Esophagus mucosa (tissue), 1 donor: ENCODE measurements at places on chromosomes 11 and 22.

DNA sequence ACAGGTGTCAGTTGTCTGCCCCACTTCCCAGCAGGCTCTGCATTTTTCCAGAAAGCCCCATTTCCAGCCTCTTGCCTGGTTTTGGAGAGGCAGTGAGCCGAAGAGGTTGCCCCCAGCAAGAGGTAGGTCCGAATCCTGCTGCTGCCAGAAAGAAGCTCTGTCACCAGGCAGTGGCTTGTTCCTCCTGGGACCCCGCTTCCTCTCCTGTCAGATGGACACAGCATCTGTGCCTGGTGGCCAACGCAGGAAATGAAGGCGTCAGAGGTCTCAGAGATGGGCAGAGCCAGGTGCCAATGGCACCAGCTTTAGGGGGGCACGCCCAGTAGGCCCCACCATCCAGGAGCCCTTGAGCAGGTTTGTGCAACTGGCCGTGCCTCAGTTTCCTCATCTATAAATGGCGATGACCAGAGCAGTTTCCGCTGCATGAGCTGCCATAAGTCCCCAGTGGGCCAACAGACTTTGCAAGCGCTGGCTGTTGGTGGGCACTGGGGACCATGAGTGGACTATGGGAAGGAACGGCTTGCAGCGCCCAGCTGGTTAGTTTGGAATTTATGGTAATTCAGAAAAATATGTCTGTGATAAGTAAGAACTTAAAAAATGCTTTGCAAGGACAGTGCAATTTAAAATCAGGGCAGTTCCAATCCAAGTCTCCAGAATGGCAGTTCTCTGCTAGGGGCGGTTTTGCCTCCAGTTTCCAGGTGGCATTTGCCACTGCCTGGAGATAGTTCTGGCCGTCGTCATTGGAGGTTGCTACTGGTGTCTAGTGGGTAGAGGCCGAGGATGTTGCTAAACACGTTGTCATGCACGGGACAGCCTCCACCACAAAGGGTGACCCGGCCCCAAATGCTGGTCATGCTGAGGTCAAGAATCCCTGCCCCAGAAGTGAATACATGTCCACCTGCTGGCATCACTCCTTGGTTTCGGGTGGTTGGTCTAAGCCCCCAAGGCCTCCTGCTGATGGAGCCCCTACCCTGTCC is 2.3 kb upstream of the OSBPL5 start:
- ATAC-seq, result no peak

DNA sequence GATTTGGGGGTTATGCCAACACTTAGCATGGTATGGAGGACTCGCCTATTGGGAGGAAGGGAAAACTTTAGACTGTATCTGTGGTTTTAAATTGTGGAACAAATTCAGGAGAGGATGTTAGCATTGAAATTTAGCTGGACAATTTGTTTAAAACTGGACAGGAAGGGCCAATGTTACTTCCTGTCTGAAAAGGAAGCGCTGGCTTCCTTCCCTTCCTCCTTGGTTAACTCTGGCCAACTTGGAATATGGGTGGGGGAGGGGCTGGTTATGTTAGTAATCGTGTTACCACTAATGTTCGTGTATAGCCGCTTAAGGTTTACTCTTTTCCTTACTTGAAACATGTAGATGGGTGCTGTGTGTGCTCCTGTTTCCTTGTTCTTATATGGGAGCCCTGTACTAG is 13.9 kb downstream of the CTNND1 start:
- ATAC-seq, result no peak

- ATAC-seq, result no peak
Observed at GRCh38 chr11:24093375-24093774, 403.5 kb upstream of the LUZP2 start.

GRCh38 chr11:105046898-105047579 is 1.9 kb upstream of the CARD16 start:
- ATAC-seq, result peak; percentile 67

DNA sequence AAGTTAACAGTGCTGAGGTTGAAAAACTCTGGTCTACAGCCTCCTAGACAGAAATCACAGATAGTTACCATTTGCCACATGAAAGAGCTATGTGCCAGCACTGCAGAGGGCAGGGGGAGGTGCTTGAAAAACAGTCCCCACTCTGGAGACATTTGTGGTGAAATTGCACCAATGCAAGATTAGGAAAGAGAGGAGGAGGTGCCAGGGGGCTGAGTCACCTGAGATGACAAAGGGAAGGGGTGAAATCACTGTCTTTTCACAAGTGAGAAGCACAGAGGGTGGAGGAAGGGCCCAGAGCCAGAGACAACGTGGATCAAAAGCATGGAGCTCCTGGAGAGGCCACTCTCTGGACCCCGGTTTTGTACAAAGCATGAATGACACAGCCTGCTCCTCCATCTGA is 196.3 kb downstream of the BUD13 start:
- ATAC-seq, result no peak

DNA sequence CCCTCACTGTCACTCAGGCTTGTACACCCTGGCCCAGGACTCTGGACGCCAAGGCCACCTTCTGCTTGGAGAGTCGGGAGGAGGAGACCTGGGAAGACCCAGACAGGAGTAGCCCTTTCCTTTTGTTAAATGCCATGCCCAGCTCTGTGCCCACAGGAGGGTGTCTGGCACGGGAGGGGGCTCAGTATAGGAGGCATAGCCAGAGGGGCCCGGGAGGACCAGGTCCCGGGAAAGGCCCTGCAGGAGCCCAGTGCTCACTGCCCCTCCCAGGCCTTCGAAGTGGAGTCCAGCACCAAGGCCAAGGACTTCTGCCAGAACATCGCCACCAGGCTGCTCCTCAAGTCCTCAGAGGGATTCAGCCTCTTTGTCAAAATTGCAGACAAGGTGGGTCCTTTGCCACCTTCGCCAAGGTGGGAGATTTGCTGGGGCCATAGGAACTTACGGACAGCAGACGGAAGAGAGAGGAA is 79.0 kb downstream of the MYO7A start:
- no peak for ATAC-seq
